Esophagus squamous epithelium (tissue), 5 donors: ENCODE measurements at places on chromosomes 6 and 20.

GRCh38 chr6:40734607-40735006 is 147.4 kb upstream of the LRFN2 start:
- DNase-seq, result no peak

GRCh38 chr6:125918681-125919566 is 37.6 kb upstream of the HINT3 start:
- no peak for DNase-seq

DNA sequence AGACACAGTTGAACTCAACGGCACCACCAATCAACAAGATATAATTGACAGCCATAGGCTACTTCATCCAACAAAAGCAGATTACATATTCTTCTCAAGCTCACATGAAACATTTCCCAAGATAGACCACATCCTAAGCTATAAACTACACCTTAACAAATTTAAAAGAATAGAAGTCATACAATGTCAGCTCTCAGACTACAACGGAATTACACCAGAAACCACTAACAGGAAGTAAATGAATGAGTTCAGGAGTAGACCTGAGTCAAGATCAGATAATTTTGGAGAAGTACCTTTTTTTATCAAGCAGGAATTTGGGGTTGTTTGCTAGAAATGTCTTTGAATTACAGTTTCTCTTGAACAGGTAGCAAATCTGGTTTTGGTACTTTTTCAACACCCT is 237.8 kb downstream of the TBX18 start:
- no peak for DNase-seq

GRCh38 chr6:49205526-49205925 is 257.5 kb downstream of the MMUT start:
- DNase-seq, result no peak

DNA sequence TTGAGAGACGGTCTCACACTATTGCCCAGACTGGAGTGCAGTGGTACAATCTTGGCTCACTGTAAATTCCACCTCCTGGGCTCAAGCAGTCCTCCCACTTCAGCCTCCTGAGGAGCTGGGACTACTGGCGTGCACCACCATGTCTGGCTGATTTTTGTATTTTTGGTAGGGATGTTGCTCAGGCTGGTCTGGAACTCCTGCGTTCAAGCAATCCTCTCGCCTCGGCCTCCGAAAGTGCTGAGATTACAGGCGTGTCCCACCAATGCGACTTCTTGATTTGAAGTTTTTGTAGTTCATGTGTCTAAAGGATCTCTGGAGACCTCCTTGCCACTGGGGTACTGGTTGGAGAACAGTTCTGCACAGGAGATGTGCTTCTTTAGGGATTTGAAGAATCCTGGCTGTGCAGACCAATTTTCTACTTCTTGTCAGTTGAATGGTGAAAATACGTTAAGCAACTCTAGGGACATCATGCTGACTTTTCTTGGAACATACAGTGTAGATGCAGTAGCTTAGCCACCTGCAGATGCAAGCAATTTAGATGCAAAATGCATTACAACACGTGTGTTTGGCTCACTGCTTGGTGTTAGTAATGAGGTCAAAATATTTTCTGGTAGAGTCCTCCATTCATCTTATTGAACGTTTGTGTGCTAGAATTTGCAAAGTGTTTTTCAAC is 28.2 kb downstream of the SYTL3 start:
- DNase-seq, result no peak

DNA sequence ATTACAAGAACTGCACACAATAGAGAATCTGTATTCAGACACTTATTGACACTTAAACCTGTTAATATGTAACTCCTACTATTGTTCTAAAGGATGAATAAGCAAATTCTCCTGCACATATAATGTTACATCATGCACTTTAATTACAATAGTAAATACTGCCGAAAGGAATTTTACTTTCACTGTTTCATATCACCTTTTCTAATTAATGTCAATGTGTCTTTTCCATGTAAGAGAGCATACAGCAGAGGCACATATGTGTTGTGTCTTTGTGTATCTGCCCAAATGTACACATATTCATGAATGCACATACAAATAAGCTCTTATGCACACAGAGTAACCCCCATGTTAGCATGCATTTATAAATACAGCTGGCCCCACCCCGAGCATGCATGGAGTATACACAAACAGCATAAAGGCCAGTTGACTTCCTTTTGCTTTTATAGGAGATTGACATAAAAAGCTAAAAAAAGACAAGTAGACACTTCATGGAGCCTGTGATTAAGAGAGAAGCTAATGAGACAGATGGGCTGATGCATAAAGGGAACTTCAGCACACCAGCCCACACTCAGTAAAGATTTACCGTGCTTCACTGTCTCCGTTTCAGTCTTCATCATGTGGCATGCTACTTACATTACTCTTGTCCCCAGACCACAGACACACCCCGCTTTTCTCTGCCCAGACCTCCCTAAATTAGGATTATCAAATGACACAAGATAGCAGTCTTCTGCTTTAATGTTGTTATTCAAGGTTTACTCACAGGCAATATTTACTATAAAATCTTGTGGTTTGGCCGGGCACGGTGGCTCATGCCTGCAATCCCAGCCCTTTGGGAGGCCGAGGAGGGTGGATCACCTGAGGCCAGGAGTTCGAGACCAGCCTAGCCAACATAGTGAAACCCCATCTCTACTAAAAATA is 184.6 kb downstream of the ATXN1 start:
- no peak for DNase-seq

DNA sequence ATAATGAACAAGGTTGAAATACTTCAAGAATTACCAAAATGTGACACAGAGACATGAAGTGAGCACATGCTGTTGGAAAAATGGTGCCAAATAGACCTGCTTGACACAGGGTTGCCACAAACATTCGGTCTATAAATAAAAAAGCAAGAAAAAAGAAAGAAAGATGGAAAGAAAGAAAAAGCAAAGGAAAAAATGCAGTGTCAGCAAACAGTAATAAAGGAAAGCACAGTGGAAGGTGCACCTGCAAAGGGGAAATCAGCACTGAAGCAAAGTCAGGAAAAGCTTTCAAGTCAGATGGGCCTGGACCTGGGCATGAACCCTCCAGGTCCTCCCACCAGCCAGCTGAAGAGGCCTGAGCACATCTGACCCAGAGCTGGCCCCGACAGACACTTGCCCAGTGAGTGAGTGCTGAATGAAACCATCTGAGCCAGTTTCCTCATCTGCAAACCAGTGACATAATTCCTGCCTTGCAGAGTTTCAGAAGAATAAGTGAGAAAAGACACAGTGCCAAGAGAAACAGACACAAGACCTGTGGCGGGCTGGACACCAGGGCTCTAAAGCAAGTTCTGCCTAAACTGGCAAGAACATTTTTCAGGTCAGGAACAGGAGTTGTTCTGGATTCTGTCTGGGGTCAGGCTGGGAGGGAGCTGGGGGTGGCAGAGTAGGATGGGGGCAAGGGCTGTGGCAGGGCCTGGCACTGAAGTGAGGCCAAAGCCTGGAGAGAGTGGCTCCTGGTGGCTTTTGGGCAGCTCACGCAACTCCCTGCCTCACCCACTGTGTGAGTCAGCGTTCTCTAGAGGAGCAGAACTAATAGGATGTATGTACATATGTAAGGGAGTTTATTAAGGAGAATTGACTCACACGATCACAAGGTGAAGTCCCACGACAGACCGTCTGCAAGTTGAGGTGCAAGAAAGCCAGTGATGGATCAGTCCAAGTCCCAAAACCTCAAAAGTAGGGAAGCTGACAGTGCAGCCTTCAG is 23.9 kb upstream of the MICB start:
- no peak for DNase-seq
